ENCODE measurements at places on chromosomes 3 and 15. TPM values are rescaled to one million over a fixed set of nuclear protein-coding genes. Genes with fewer than 3 reads are reported as not detected.

ACAP2 gene
- 73.3 TPM for total RNA-seq

RASGRF1 gene
- under 0.01 TPM for total RNA-seq

HCLS1 gene
- total RNA-seq: not detected

GPR87 gene
- not detected for total RNA-seq

ACP3 gene
- total RNA-seq: 1.4 TPM

RARB gene
- 11.7 TPM for total RNA-seq

CD276 gene
- total RNA-seq: 90.9 TPM

ZNF501 gene
- 9.0 TPM for total RNA-seq

SLC35A5 gene
- 14.9 TPM for total RNA-seq

TAGLN3 gene
- 4.4 TPM for total RNA-seq

SV2B gene
- total RNA-seq: under 0.01 TPM

HDC gene
- not detected for total RNA-seq

KLF15 gene
- total RNA-seq: 0.69 TPM

KY gene
- total RNA-seq: 0.69 TPM

BTD gene
- total RNA-seq: 25.9 TPM

GNAT1 gene
- total RNA-seq: not detected

All from bronchial smooth muscle cell (primary cell).